ENCODE measurements at places on chromosomes 11 and 22.
A peak's percentile ranks its signal among the peaks of the same experiment; 100 is the strongest.

GRCh38 chr22:44731357-44731970, 20.9 kb upstream of the ARHGAP8 start:
- DNase-seq, result no peak

- peak; percentile 78 for DNase-seq
Measured at GRCh38 chr22:44758344-44758973, 6.1 kb downstream of the ARHGAP8 start.

DNA sequence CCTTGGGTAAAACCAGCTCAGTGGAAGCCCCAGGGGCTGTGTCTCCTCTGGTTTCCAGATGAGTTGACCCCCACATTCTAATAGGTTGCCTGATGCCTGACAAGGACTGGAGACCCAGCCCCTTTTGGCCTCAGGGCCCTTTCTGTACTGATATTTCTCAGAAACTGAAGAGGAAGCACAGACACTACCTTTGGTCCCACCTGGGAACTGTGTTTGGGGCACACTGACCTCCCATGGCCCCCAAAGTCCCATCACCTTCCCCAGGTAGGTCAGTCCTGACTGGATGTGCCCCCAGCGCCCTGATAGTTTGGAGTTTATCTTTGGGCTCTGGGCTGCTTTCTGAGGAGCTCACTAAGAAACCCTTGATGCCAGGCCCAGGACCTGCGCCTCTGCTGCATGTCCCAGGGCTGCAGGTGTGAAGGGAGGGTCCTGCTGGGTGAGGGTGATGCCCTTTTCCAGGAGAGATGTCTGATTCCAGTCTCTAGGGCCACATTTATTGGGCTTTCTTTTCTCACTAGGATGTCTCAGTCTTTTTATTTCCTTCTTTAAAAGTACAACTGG, 106.7 kb downstream of the GGTLC2 start:
- DNase-seq, result no peak

GRCh38 chr11:86397351-86397750, 22.7 kb downstream of the CCDC81 start:
- DNase-seq, result no peak

DNA sequence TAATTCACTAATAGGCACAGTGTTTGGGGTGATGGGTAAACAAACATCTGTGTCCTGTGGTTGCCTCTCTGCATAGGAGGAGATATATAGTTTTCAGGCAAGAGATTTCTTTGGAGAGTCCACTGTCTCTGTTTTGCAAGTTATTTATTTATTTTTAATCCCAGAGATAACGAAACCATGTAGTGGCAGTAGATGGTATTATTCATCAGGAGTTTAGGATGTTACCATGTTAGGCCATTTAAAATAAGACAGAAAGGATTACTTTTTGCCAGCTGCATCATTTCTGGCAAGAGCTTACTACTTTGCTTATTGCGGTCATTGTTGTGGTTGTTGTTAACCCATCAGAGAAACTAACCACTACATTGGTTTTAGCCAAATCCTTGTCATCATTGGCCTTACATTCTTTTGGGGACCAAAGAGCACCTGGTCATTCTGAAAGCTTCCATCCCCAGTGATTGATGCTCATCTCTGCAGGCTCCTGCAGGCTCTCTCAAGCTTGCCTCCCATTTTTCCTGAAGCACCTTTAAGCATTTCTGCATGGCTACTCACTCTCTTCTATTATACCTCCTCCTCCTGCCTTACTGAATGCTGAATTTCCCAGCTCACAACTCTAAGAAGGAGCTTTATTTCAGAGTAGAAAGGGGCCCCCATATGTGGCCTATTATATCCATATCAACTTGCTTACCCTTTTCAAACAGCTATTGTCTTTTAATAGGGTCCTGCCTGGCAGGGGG, 84.4 kb downstream of the CSTPP1 start:
- DNase-seq, result no peak

DNA sequence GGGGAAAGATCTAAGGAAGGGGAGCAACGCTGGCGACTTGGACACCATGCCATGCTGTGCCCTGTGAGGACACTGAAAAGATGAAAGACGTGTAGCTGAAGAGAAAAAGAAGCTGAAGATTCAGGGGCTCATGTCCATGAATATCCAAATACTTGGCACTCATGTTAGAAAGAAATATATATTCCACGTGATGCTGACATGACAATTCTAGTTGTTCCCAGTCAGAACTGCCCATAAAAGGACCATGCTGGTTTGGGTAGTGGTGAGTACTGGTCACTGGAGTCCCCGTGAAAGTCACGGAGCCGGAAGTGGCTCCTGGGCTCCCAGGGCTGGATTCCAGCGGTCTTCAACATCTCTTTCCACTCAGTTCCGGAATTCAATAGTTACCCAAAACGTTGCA, 9.9 kb downstream of the MS4A15 start:
- no peak for DNase-seq

DNA sequence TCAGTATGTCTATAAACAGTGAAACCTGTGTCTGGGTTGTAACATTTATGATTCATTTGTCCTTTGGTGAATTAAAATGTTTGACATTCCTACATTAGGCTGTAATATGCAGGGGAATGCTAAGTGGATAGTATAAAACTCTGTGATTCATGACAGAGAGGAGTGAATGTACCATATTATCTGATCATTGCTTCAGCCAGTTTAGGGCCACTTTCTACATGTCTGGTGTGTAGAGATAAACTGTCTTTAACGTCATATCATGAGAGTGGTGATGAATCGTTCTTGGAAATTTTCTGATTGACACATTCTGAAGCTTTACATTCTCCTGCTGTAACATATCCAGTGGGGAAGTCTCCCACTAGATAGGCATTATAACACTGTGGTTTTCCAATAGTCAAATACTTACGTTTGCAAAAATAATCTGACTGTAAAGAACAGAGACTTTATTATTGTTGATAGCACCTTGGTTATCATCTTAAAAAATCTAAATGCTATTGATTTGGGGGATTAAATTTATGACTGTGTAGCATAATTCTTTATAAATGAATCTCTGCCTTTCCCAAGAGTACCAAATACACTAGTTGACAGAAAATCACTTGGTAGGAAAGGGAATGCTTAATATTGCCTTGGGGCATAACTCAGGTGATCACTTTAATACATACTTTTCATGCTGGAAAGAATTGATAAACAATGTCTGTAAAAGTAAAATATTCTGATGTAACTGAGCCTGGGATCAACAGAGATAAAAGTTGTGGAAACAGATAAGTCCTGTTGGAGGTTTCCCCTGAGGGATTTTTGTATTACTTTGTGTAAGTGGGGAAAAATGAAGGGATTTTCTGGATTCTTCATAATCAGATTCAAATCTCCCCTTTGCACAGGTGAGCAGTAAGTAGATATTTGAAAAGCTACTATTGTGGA, 427.9 kb downstream of the JRKL start:
- no peak for DNase-seq

- no peak for DNase-seq
Measured at GRCh38 chr11:61516675-61517572, 8.4 kb downstream of the LRRC10B start.

DNA sequence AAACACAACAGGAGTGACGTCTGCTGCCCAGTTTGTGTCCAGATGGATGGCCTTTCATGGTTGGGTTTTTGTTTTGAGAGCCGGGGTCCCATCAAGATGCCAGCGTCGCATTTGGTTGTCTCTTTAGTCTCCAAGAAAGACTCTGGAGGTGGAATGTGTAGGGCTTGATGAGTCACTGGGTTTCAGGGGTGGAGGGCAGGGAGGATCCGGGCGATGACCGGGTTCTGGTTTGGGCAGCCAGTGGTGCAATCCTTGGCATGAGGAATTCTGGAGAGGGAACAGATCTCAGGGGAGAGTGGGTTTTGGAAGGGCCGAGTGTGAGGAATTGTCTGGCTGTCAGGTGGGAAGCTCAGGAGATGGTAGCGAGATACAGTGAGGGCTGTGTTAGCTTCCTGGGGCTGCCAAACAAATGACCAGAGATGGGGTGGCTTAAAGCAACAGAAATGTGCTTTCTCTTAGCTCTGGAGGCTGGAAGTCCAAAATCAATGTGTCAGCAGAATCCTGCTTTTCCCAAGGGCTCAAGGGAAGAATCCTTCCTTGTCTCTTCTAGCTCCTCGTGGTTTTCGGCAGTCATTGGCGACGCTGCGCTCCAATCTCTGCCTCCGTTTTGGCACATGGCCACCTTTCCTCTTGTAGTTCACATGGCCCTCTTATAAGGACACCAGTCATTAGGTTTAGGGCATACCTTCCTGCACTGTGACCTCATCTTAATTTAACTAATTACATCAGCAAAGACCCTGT, 26.4 kb upstream of the PPFIA1 start:
- DNase-seq, result no peak

GRCh38 chr11:65811764-65812475, 21.8 kb upstream of the SNX32 start:
- DNase-seq, result no peak

- no peak for DNase-seq
Measured at GRCh38 chr11:65771589-65772112, 9.1 kb downstream of the AP5B1 start.

Measured in small intestine (tissue), 16 donors.